ENCODE measurements at places on chromosomes 5 and 9.

DNA sequence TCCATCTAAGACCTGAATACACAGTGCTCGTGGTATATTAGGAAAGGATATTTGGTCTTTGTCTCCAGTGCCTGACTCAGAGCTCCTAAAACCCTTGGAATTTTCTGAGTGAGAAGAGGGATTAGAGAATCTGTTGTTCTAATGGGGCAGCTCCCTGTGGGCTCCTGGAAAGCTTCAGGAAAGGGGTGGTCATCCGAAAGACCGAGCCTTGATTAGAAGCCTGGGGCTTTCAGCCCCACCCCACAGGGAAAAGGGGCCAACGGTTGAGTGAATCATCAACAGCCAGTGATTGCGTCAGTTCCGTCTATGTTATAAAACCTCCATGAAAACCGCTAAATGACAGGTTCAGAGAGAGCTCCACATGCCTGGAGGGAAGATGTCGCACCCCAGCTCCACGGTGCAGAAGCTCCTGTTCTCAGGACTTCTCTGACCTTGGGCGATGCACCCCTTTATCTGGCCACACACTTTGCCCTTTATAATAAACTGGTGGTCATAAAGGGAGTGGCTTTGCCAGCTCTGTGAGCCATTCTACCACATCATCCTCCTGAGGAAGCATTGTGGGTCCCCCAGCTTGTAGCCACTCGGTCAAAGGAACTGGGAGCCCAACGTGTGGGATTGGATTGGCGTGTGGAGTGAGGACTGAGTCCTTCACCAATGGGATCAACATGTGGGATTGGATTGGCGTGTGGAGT is 71.0 kb upstream of the ICE1 start:
- no peak for DNase-seq

DNA sequence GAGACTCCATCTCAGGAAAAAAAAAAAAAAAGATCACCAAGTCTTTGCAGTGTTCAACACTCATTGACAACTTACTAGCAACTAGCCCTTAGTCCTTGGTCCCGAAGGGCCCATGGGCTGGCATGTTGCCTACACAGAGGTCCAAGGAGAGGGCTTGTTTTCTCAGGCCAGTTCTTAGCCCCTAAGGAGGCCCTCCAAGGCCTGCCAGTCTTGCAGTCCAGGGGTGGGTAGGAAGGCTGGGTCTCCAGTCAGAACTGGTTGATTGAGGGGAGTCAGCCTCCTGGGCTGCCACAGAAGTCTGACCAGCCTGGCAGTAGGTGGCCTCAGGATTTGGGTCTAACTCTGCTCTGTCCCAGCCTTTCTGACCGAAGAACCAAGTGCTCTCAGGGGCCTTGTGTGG is 32.7 kb downstream of the IER5L start:
- DNase-seq = no peak

DNA sequence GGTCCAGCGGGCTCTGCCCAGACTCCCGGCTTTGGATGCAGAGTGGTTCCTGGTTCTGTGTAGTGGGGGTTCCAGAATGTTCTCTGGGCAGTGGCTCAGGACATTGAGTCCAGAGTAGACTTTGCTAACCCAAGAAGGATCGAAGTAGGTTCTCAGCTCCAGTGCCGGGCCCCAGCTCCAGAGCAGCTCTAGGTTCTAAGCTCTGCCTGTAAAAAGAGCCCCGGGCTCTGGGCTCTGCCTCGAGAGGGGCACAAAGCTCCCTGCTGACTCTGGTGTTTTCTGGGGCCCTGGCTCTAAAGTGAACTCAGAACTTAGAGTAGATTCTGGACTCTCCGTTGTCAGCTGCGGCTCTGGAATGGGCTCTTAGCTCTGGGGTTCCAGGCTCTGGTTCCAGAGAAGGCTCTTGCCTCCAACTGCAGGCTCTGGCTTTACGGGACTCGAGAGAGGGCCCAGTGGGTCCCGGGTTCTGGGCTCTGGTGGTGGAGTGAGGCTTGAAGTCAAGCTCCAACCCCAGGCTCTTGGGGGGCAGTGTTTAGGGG is 414 bp downstream of the WDR38 start:
- no peak for DNase-seq

DNA sequence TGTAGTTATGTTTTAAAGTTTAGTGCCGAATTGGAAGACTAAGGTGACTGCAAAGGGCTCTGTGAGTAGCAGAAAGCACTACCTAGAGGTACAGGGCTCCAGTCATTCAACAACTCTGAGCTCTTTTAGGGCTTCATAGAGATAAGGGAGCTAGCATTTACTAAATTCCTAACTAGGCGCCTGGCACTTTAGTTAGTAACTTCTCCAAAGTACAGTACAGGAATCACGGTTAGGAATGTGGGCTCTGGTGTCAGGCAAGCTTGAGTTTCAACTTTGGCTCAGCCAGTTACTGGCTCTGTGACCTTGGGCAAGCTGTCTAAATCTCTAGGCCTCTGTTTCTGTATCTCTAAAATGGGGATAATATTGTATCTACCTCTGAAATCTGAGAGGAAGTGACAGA is 115.3 kb downstream of the SLIT3 start:
- DNase-seq = no peak

GRCh38 chr5:174920906-174921550 is 196.6 kb downstream of the MSX2 start:
- DNase-seq = no peak

DNA sequence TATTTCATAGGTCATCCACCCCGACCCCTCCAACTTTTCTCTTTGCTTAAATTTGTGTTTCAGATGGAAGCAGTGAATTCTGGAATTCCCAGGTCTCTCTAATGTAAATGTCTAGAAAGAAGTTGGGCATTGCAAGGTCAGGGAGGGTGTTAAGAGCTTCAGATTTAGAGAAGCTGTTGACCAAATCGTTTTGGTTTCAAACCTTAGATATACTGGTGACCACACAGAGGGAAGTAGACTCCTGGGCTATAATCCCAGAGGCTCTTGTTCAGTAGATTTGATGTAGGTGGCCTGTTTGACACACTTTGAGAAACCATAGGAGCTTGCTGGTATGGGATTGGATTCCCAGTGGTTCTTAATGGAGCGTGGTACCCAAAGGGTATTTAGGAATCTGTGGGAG is 137.3 kb upstream of the KLF9 start:
- no peak for DNase-seq

DNA sequence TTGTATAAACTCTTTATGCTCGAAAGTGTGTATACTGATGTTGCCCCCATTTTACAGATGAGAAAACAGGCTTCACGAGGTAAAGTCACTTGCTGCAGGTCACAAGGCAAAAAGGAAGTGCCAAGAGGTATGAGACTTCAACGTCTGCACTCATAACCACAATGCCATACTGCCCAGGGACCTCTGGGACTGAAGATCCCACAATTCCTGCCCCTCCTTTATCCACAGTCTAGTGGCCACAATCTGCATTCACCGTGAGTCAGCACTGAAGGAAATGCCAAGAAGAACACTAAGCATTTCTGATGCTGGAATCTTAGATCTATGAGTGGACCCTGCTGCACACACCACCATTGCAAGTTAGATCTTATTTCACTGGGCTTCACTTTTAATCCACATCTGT is 37.3 kb downstream of the MED27 start:
- no peak for DNase-seq

DNA sequence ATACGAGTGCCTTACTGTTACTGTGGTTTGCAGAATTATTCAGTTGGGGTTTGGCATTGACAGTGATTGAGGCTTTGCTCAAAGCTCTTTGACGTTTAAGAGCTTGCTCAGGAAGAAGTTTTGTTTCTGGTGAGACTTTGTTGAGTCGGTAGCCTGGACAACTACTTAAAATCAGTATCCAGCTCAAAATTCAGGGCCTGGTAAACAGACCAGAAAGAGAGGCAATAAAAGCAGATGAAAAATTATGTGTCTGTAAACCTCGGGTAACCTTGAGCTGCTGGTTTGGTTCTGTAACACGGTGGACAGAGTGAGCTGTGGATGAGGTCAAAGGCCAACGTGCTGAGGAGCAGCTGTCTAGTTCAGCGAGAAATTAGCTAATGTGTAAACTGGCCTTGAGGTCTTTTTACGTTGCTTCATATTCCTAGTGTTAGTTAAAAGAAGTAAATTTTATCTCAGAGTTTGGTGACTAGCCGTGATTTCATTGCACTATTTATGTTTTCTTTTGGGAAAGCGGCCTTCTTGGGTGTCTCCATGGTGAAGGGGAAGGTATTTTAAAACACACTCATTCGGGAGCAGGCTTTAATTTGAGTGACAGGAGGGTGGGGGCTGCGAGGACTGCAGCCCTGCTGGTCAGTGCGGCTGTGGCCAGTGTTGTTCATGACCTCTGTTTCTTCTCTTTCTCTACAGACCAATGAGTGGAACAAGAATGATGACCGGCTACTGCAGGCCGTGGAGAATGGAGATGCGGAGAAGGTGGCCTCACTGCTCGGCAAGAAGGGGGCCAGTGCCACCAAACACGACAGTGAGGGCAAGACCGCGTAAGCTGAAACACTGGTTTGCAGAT is 82.0 kb upstream of the TTC23L start:
- no peak for DNase-seq

GRCh38 chr5:113510836-113511451 is 2.5 kb upstream of the YTHDC2 start:
- peak; percentile 3 for DNase-seq

DNA sequence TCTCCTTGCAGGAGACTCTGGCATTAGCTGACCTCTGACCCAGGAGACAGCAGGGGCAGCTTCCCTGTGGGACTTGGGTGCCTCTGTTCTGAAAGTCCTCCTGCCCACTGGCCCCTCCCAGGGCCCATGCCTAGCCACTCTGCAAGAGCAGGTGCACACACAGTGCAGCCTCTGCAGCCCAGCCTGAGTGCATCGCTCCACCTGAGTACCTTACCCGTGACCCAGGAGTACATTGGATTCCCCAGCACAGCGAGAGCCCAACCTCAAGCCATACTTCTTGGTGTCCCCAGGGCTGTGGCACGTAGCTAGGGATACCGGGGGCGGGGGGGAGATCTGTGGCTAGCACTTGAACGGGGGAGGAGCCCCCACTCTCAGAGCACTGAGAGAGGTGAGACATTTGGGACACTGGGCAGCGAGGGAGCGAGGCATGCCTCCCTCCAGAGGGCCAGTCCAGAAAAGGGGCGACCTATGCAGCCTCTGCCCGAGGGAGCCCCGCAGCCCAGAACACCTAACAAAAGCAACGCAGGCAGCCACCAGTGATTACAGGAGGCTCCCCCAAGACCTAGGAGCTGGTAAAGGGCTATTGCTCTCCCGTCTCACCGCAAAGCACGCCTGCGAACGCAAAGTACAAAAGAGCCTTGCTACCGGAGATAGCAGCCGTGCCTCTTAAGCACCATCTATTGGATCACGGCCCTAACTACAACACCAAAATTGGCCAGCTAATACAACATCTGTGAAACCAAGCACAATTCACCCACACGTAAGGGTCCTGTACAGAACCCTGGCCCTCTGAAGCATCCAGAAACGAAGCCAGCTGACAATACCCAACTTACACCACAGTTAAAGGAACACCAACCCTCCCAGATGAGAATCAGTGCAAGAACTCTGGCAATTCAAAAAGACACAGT is 826 bp upstream of the PRDM9 start:
- DNase-seq = no peak

GRCh38 chr9:130051855-130052254 is 1.9 kb upstream of the GPR107 start:
- no peak for DNase-seq

GRCh38 chr5:55903121-55903701 is 52.1 kb downstream of the IL31RA start:
- DNase-seq = no peak
